ENCODE measurements at places on chromosomes 6 and 20.

DNA sequence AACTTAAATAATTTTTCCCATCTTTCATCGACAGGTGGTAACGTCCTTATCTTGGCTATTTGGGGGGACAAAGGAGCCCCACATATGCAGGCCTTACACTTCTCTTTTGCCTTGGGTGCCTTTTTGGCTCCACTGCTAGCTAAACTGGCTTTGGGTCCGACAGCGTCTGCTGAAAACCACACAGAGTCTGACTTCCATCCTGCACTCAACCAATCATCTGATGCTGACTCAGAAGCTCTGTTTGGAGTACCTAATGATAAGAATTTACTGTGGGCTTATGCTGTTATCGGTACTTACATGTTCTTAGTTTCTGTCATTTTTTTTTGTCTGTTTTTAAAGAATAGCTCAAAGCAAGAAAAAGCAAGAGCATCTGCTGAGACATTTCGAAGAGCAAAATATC, 178.5 kb downstream of the SLC16A10 start:
- DNase-seq, result no peak

GRCh38 chr6:110307368-110307767, 50.8 kb downstream of the METTL24 start:
- DNase-seq, result no peak

DNA sequence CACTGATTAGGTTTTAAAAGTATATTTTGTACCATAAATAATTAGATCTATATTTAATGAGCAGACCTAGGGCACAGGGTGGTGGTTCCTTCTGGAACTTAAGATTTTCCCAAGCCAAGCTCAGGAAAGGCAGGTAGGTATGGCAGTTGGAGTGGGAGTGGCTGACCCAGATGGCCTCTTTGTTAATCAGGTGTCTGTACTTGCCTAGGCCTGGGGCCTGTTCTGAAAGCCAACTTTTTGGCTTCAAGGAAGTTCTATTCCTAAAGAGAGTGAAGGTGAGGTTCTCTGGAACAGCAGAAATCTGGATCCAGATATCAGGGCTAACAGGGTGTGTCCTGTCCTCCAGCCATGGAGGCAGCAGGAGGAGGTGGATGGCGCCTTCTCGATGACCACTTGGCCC, 44.9 kb downstream of the VEGFA start:
- DNase-seq, result no peak

- DNase-seq, result no peak
These were observed 1.2 kb upstream of the WRNIP1 start for GRCh38 chr6:2763876-2764540.

GRCh38 chr20:61682996-61683681, 382.5 kb downstream of the TAF4 start:
- DNase-seq, result no peak

GRCh38 chr20:3658716-3659491, 4.3 kb downstream of the GFRA4 start:
- no peak for DNase-seq

GRCh38 chr6:2508071-2508470, 242.7 kb downstream of the MYLK4 start:
- DNase-seq, result no peak

GRCh38 chr20:61577065-61577464, 325.0 kb downstream of the CDH4 start:
- no peak for DNase-seq

- DNase-seq, result no peak
These were observed 17.0 kb downstream of the CRISP1 start for GRCh38 chr6:49849213-49849907.

GRCh38 chr6:115932481-115932880, 128.2 kb downstream of the FRK start:
- no peak for DNase-seq

- DNase-seq, result peak; percentile 37
These were observed 18.0 kb upstream of the SIRPB2 start for GRCh38 chr20:1509237-1509636.

GRCh38 chr6:139920027-139920775, 545.8 kb upstream of the CITED2 start:
- no peak for DNase-seq

GRCh38 chr6:11785415-11785773, 6.8 kb upstream of the ADTRP start:
- no peak for DNase-seq

DNA sequence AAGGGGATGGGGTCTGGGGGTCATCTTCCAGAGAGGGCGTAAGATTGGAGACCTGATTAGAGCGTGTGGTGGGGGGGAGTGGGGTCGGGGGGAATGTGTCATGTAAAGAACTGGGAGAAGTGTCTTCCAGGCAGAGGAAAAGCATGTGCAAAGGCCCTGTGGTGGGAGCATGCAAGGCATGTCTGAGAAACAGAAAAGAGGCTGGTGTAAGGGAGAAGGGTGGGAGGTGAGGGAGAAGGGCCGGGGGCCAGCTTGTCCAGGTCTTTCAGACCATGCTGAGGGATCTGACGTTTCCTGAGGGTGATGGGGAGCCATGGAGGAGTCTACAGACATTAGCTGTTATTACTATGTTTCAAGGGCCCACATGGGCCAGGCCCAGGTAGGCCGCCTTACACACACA, 30.4 kb upstream of the FKBP1A start:
- DNase-seq, result no peak

DNA sequence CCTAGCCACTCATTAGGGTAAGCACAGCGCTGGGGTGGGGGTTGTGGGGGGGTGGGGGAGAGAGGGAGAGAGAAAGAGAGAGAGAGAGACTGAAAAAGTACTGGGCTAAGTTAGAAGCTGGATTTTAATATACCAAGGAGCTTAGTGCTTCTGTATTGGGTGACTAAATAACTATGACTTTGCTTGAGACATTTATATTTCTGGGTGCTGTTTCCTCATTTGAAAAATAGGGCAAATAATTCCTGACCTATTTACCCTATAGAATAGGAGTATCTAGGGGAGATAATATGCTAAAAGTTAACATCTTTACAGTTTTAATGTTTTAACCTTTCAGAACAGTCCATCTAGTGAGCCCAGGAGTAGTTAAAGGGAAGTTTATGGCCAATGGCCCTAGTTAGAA, 7.7 kb downstream of the NKAIN2 start:
- no peak for DNase-seq

Data from CD4-positive, alpha-beta T cell treated with Interleukin-6 at 100 ng/mL for 8 hours (primary cell).